ENCODE measurements at places on chromosomes 3 and 15.

- H3K27ac ChIP-seq: no peak overlapping the region
- peaks cover 2% of the 10 kb centered on the region for H3K36me3 ChIP-seq
- DNase-seq: no peak
- H3K27me3 ChIP-seq: no peaks in the 10 kb centered on the region
Observed at GRCh38 chr3:120641696-120642246, 40.3 kb downstream of the HGD start.

DNA sequence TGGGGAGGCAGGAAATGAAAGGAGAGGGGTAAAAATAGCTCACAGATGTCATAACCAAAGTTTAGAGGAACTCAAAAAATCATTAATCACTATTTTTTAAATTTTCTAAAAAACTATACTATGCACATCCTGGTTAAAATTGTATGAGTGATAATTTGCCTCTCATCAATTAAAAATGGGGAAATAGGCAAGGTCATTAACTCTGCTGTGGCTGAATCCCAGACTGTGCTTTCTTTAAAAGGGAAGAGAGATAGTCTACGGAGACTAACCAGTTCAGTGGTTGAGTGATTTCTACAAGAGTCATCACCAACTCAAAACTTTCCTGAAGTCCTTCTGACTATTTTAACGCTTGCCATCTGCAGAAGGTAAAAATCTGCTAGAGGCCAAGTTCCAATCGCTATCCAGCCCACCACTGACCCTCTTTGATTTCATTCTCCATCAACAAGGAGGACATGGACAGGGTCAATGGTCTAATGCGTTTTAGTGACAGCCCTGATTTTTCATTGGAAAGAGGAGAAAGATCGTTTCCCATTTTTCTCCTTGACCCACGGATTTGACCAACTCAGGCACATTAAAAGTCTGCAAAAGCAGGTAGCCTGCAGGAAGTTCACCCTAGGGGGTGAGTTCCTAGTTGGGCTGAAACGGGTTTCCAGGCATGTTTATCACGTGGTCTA lies 850 bp downstream of the SUCLG2 start:
- H3K27ac ChIP-seq: peak overlapping the region; percentile 84
- peaks cover 30% of the 10 kb centered on the region for H3K4me1 ChIP-seq
- H3K36me3 ChIP-seq: peaks cover 9% of the 10 kb centered on the region
- H3K27me3 ChIP-seq: no peaks in the 10 kb centered on the region
- no peak for DNase-seq

DNA sequence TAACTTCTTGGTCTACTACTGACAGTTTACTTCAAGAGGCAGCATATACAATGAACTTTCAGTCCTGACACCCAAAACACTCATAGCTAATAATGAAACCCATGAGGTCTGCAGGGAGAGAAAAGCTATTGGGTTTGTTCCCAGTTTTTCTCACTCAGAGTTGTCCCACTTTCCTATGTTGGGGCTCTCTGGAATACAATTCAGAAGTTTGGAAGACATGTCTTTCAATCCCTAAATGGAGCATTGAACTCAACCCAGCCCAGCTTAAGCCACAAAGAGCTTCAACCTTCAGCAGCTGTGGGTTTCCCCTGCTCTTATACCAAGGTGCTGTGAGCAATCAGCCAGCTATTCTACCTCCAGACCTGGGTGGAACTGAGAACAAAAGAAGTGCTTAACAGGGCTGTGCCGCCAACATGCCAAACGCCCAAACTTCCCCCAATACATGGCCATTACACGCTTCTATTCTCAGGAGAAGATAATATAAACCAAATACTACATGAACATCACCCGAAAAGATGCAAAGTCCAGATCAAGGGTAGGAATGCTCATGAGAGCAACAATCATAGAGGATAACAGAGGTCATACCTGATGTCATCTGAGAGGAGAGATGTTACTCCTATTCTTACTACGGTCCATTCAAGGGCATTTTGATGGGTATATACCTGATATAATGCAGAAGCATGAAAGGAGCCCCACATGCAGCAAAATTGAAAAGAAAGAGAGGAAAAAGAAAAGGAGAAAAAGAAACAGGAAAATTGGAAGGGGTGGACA lies 131.2 kb upstream of the TGFBR2 start:
- no peaks in the 10 kb centered on the region for H3K27me3 ChIP-seq
- H3K27ac ChIP-seq: no peak overlapping the region
- peaks cover 9% of the 10 kb centered on the region for H3K4me1 ChIP-seq

- no peak overlapping the region for H3K4me3 ChIP-seq
- peaks cover 16% of the 10 kb centered on the region for H3K4me1 ChIP-seq
- no peak overlapping the region for H3K27ac ChIP-seq
- H3K27me3 ChIP-seq: no peaks in the 10 kb centered on the region
Observed at GRCh38 chr3:47469616-47470015, 6.1 kb downstream of the SCAP start.

GRCh38 chr3:37772773-37773354 lies 88.8 kb upstream of the CTDSPL start:
- H3K36me3 ChIP-seq: no peaks in the 10 kb centered on the region
- H3K27ac ChIP-seq: no peak overlapping the region
- DNase-seq: no peak
- no peak overlapping the region for H3K4me3 ChIP-seq
- H3K27me3 ChIP-seq: no peaks in the 10 kb centered on the region
- peaks cover 23% of the 10 kb centered on the region for H3K4me1 ChIP-seq

DNA sequence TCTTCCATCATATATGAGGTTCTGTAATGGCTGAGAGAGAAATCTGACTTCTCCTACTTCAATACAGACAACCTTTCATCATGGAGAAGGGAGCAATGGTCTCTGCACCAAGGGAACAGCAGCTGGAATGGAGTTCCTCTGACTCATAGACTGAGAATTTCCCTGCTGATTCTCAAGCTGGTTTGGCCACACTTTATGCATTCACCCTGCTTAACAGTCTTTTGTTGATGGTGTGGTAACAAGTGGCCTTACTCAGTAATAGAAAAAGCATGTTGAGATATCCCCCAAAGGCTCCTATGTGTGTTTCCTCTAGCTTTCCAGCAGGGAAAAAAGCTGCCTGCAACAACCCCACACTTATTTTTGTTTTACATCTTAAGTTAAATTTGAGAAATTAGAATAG lies 138.1 kb downstream of the GREM1 start:
- no peak overlapping the region for H3K27ac ChIP-seq
- H3K36me3 ChIP-seq: no peaks in the 10 kb centered on the region
- peaks cover 3% of the 10 kb centered on the region for H3K27me3 ChIP-seq
- peaks cover 2% of the 10 kb centered on the region for H3K4me1 ChIP-seq

DNA sequence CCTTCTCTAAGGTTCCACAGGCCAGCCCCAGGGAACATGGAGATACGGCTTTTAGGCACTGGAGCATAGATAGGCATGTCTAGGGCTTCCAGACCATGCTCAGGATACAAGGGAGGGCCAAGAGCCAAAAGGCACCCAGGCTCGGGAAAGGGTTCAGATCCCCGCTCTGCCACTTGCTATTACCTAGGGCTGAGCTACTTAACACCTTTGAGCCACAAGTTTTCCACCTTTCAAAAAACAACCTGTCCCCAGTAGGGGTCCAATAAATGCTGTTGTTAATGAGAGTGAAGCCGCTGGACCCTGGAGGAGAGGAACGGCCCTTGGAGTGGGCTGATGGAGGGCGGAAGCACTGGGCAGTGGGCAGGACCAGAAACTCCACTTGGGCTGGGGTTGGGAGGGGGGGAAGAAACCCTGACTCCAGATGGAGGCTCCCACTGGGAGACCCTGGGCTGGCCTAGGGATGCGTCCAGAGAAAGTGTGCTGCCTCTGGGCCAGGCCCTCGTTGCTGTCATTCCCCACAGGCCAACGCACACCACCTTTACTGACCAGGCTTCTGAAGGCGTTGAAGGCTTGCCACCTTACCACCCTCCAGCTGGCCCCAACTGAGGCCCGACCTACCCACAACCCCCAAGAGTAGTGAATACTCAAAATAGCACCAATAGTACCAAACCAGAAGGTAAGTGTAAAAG lies 8.6 kb upstream of the ITPKA start:
- DNase-seq: no peak
- H3K4me1 ChIP-seq: no peaks in the 10 kb centered on the region
- H3K36me3 ChIP-seq: peaks cover 30% of the 10 kb centered on the region
- no peak overlapping the region for H3K27ac ChIP-seq

- H3K4me3 ChIP-seq: no peak overlapping the region
- no peaks in the 10 kb centered on the region for H3K27me3 ChIP-seq
- H3K36me3 ChIP-seq: no peaks in the 10 kb centered on the region
- peaks cover 10% of the 10 kb centered on the region for H3K4me1 ChIP-seq
Observed at GRCh38 chr3:167843886-167844285, 108.4 kb downstream of the SERPINI1 start.

DNA sequence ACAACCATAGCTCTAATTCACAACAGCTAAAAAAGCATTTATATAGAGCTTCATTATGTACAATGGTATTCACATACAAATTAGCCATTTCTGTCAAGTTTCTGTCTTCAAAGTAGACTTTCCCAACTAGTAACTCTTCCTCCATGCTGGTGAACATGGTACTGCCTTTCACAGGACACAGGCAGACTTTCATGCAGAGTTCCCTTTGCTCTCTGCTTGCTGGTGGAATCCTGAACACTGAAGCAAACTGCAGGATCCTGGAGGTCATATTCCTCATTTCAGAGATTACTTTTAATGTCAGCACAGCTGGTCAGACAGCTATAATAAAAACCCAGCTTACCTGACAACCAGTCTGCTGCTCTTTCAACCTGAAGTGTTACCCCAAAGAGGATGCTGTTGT lies 53.6 kb downstream of the TASOR start:
- no peak for DNase-seq
- H3K4me1 ChIP-seq: peaks cover 31% of the 10 kb centered on the region
- H3K27ac ChIP-seq: peak overlapping the region; percentile 80
- H3K36me3 ChIP-seq: peaks cover 44% of the 10 kb centered on the region
- peak overlapping the region; percentile 17 for H3K4me3 ChIP-seq
- H3K27me3 ChIP-seq: no peaks in the 10 kb centered on the region

- H3K4me3 ChIP-seq: no peak overlapping the region
- H3K4me1 ChIP-seq: peaks cover 3% of the 10 kb centered on the region
- H3K27ac ChIP-seq: no peak overlapping the region
- DNase-seq: no peak
- H3K27me3 ChIP-seq: peaks cover 12% of the 10 kb centered on the region
Observed at GRCh38 chr3:59411186-59411585, 361.4 kb upstream of the CFAP20DC start.

GRCh38 chr15:44668921-44669320 lies 5.5 kb upstream of the SPG11 start:
- no peak overlapping the region for H3K27ac ChIP-seq
- H3K36me3 ChIP-seq: no peaks in the 10 kb centered on the region
- H3K4me1 ChIP-seq: peaks cover under 1% of the 10 kb centered on the region

DNA sequence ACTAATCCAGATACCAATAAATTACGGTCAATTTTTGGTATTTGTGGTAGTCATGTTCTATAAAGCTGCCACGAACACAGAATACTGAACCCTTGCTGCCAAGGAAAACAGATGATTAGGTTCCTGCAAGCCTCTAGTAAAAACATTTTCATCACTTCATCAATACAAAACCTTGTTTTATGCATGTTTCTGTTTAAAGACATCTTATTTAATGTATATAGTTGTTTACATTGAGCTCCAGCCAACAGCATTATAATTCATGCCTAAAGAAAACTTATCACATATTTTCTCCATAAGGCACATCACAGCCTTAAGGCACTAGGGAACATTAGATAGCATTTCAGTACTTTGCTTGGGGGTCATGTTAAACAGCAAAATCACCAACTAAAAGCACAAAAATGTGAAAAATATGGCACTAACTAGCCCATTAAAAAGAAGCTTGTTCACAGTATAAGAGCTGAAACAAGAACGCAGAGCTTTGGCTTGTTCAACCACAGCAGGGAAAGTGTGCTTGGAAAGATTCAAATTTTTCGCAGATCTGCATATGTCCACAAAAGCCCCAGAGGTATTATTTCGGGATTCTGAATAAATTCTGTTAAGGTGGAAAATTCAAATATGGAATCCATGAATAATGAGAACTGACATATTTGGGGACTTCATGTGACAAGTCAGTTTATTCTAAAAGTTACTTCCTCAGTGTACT lies 27.7 kb downstream of the POLQ start:
- no peaks in the 10 kb centered on the region for H3K4me1 ChIP-seq
- no peak overlapping the region for H3K4me3 ChIP-seq
- peaks cover 12% of the 10 kb centered on the region for H3K36me3 ChIP-seq
- no peak overlapping the region for H3K27ac ChIP-seq
- DNase-seq: no peak
- no peaks in the 10 kb centered on the region for H3K27me3 ChIP-seq

- peaks cover 14% of the 10 kb centered on the region for H3K27me3 ChIP-seq
- no peak for DNase-seq
- peaks cover 18% of the 10 kb centered on the region for H3K4me1 ChIP-seq
Observed at GRCh38 chr3:14266361-14266760, 87.7 kb downstream of the LSM3 start.

- no peaks in the 10 kb centered on the region for H3K36me3 ChIP-seq
- H3K27ac ChIP-seq: no peak overlapping the region
- H3K4me3 ChIP-seq: no peak overlapping the region
- H3K4me1 ChIP-seq: peaks cover 4% of the 10 kb centered on the region
- H3K27me3 ChIP-seq: no peaks in the 10 kb centered on the region
Observed at GRCh38 chr3:150345021-150345538, 63.0 kb upstream of the TSC22D2 start.

- H3K36me3 ChIP-seq: no peaks in the 10 kb centered on the region
- DNase-seq: no peak
- no peak overlapping the region for H3K4me3 ChIP-seq
- no peak overlapping the region for H3K27ac ChIP-seq
Observed at GRCh38 chr15:59694779-59695178, 5.7 kb upstream of the BNIP2 start.

- H3K4me3 ChIP-seq: no peak overlapping the region
- no peak for DNase-seq
- H3K27ac ChIP-seq: no peak overlapping the region
- no peaks in the 10 kb centered on the region for H3K4me1 ChIP-seq
Observed at GRCh38 chr15:90638963-90639362, 78.2 kb upstream of the BLM start.

DNA sequence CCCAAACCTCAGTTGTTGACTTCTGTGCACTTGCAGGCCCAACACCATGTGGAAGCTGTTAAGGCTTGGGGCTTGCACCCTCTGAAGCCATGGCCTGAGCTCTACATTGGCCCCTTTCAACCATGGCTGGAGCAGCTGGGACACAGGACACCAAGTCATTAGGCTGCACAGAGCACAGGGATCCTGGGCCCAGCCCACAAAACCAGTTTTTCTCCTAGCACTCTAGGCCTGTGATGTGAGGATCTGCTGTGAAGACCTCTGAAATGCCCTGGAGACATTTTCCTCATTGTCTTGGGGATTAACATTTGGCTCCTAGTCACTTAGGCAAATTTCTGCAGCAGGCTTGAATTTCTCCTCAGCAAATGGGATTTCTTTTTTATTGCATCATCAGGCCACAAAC lies 1255.7 kb downstream of the ZPLD1 start:
- no peak overlapping the region for H3K4me3 ChIP-seq
- H3K27ac ChIP-seq: no peak overlapping the region
- DNase-seq: no peak
- peaks cover 5% of the 10 kb centered on the region for H3K36me3 ChIP-seq

- H3K27me3 ChIP-seq: no peaks in the 10 kb centered on the region
Observed at GRCh38 chr3:132900481-132900880, 137.7 kb upstream of the TMEM108 start.

DNA sequence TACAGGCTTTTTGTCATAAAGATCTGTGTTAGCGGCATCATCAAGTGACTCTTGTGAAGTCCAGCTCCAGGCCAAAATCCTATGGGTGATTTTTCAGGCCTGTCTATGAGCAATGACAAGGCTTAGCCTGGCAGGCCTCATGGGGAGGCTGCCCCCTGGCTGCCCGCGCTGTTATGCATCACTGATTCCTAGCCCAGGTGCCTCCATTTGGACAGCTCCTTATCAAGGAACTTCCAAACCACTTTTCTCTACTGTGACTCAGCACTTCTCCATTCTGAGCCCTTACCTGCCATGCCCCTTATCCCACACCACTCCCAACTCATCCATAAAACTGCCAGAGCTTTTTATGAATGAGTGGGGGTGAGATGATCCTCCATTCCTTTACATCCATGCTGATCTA lies 91.5 kb upstream of the C3orf80 start:
- no peak overlapping the region for H3K4me3 ChIP-seq
- peaks cover 7% of the 10 kb centered on the region for H3K27me3 ChIP-seq
- no peak overlapping the region for H3K27ac ChIP-seq
- H3K36me3 ChIP-seq: no peaks in the 10 kb centered on the region
- H3K4me1 ChIP-seq: no peaks in the 10 kb centered on the region

Data from progenitor cell of endocrine pancreas (in vitro differentiated cells).